ENCODE measurements at places on chromosomes 16 and 17.

DNA sequence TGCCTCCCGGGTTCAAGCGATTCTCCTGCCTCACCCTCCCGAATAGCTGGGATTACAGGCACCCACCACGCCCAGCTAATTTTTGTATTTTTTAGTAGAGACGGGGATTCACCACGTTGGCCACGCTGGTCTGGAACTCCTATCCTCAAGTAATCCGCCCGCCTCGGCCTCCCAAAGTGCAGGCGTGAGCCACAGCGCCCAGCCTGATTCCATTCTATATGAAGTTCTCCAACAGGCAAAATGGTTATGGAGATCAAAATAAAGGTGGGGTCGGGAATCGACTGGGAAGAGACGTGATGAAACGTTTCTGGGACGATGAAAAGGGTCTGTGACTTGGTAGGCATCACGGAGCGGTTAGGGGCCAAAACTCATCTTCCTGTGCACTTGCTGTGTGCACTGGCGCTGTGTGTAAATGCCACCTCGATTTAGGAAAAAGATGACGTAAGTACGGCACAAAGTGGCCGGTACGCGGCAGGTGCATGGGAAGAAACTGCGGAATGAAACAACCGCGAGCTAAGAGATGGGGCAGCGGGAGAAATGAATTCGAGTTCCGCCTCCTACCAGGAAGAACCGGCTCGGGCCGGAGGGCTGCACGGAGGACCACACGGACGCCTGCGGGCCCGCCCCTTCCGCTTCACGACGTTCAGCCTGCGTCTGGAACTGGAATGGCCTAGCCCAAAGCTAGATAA, 1.6 kb downstream of the TP53 start:
- peak; percentile 93 for DNase-seq

DNA sequence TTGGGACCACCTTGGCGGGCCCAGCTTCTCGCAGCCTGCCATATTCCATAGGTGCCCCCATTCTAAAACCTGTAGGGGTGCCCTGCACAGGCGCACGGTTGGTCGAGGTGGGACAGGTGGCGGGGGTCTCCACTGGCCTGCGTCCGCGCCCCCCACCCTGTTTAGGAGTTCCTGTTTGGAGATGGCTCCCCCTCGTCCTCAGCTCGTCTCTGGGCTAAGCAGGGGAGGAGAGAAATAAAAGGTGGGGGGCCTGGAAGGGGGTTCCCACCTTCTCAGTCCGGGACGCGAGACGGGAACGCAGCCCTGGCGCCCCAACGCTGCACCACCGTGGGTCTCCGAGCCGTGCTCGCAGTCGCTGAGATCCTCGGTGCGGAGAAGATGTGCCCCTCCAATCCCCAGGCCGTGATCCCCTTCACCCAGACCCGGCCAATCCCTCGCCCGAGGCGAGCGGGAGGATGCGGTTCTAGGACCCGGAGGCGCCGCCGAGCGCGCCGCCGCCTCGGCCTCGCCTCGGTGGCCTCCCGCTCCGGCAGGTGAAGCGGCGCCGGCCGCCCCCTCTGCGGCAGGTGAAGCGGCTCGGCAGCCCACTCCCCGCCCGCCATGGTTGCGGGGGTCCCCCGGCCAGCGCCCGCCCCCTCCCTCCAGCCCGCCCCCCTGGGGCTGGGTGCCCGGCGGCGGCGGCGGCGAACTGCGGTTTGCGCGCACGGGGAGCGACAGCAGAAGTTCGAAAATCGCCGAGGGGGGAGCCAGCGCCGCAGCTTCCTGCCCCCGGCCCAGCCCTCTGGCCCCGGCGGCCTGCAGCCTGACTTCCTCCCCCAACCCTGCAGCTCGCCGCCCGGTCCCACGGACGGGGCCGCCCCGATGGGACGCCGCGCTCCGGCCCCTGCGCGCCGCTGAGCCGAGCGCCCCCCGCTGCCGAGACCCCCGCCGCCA, at the start of gene FMNL1:
TSS of gene FMNL1 (plus strand) at position 805 of the 933 bp plus-strand sequence. CDS start 240 bp downstream, outside the sequence.
- no peak for DNase-seq

- DNase-seq, result no peak
Measured at GRCh38 chr16:874366-875181, 74.0 kb upstream of the GNG13 start.

- DNase-seq, result no peak
Measured at GRCh38 chr17:75485688-75486087, 29.3 kb downstream of the TMEM94 start.

- DNase-seq, result peak; percentile 47
Measured at GRCh38 chr17:41737680-41738023, 3.2 kb upstream of the HAP1 start.

DNA sequence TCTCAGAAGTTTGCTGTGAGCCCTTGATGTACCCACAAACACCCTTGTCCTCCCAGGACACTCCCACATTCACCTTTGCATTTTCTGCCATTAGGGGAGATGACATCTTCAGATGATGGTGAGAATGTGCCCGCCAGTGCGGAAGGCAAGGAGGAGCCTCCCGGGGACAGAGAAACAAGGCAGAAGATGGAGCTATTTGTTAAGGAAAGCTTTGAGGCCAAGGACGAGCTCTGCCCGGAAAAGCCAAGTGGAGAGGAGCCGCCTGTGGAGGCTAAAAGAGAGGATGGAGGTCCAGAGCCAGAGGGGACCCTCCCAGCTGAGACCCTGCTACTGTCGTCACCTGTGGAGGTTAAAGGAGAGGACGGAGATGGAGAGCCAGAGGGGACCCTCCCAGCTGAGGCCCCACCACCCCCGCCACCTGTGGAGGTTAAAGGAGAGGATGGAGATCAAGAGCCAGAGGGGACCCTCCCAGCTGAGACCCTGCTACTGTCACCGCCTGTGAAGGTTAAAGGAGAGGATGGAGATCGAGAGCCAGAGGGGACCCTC, 17.0 kb downstream of the TAF1C start:
- no peak for DNase-seq

GRCh38 chr16:23859713-23860269, 24.0 kb downstream of the PRKCB start:
- DNase-seq, result no peak

DNA sequence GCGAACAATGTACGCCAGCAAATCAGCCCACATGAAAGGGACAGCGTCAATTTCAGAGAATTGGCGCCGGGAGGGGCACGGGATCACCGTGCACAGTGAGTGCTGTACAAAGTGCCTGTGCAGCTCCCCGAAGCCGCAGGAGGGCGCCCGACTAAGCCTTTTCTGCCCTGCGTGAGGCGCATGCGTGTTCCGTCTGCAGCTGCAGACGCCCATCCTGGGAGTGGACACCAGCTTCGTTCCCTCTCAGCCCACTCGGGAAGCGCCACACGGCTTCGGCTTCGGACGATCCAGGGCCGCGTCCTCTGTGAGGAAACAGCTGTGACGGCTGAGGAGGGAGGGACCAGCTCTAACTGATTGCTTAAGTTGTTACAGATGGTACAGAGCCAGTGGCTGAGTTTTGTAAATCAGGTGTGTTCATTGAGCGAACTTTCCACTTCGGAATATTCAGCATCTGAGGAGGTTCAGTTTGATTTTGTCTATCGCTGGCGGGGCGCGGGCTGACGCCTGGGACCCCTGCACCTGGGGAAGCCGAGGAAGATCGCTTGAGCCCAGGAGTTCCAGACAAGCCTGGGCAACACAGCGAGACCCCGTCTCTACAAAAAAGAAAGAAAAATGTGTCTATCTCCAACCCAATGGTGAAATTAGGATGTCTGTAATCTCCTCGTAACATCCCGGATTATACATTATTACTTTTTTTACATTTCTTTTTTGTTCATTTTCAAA, 15.4 kb upstream of the ZNF287 start:
- peak; percentile 82 for DNase-seq

- DNase-seq, result no peak
Measured at GRCh38 chr16:17432901-17433576, 37.7 kb downstream of the XYLT1 start.

DNA sequence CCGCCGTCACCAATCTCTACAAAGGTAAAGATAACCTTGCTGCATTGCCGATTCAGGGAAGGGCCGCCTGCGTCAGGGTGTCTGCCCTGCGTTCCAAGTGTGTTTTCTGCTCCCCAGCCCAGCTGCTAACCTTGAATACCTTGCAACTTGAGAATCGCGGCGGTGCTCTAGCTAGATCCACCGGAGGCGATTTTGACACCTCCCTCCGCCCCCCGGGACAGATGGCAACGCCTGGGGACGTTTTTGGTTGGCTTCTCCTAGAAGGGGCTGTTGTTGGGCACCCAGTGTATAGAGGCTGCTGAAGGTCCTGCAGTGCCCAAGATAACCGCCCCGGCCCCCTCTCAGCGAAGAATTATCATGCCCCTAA, 1.5 kb downstream of the HAPSTR1 start:
- peak; percentile 8 for DNase-seq

DNA sequence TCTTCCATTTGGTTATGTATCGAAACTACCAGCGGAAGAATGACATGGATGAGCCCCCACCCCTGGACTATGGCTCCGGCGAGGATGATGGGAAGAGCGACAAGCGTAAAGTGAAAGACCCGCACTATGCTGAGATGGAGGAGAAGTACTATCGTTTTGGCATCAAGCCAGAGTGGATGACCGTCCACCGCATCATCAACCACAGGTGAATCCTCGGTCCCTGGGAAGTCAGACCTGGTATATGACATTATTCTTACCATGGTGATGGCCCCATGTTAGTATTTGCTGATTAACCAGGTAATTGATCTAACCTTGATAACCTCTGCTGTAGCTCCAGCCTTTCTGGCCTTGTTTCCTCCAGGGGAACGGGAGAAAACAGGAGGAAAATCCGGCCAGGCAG, 8.5 kb downstream of the CHD3 start:
- DNase-seq, result no peak

GRCh38 chr17:13337864-13338371, 263.8 kb downstream of the HS3ST3A1 start:
- peak; percentile 61 for DNase-seq

DNA sequence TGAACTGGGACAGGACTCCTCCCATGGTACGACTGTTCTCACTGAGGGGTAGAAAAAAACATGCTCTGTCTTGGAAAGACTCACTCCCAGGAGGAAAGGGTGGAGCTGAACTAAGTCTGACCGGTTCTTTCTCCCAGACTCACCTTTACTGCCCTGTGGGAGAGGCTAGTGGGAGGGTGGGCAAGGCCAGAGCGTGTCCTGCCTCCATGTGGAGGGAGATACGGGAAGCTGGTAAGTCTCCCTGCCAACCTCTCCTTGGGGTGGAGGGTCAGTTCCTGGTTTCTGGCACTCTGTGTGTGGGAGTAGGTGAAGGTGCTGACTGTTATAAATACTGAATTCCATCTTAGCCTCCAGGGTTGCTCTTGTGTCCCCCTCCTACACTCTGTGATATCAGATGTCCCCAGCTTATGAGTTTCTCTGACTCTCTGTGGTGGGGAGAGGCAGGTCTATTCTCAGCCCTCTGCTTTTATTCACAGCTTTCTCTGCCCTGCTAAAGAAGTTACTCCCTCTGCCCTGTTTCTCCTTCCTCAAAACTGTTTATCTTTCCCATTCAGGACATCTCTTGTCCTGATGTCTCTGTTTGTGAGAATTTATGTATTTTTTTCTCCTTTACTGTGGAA, 26.9 kb upstream of the FAM20A start:
- no peak for DNase-seq

GRCh38 chr17:49729069-49729468, 21.3 kb upstream of the SLC35B1 start:
- no peak for DNase-seq

- DNase-seq, result no peak
Measured at GRCh38 chr16:83676086-83676485, 131.7 kb upstream of the HSBP1 start.

GRCh38 chr16:86836503-86837129, 258.3 kb downstream of the FOXL1 start:
- DNase-seq, result no peak

GRCh38 chr17:18039535-18040260, 490 bp downstream of the GID4 start:
- DNase-seq, result no peak

Measured in SK-MEL-5 (cell line).